ENCODE measurements at places on chromosomes 1 and 21. TPM values are rescaled to one million over a fixed set of nuclear protein-coding genes. Genes with fewer than 3 reads are reported as not detected.

Gene TRAF3IP3
- total RNA-seq: not detected

Gene TAF5L
- total RNA-seq: 26.9 TPM

Gene S100A9
- total RNA-seq: not detected

Gene SPTA1
- total RNA-seq: not detected

Gene EPHA8
- total RNA-seq: not detected

All from MG63 (cell line).